ENCODE measurements at places on chromosomes 7 and 10. TPM values are rescaled to one million over a fixed set of nuclear protein-coding genes. Genes with fewer than 3 reads are reported as not detected.

ZNF138 gene
- total RNA-seq, result 8.3 TPM

ECHDC3 gene
- total RNA-seq, result not detected

GRCh38 chr10:5595994-5596471 lies 70.4 kb downstream of the ASB13 start:
- H3K4me1 ChIP-seq, result peaks cover 9% of the 10 kb centered on the region
- H3K36me3 ChIP-seq, result no peaks in the 10 kb centered on the region
- no peak for DNase-seq

- H3K27me3 ChIP-seq, result no peaks in the 10 kb centered on the region
- peaks cover 8% of the 10 kb centered on the region for H3K4me1 ChIP-seq
These were observed 12.7 kb downstream of the GPR22 start for GRCh38 chr7:107482571-107482970.

- H3K4me3 ChIP-seq, result no peak overlapping the region
- H3K27ac ChIP-seq, result no peak overlapping the region
These were observed 69.4 kb downstream of the CARD11 start for GRCh38 chr7:2974093-2974819.

TMEM273 gene
- 100 TPM for total RNA-seq

DNA sequence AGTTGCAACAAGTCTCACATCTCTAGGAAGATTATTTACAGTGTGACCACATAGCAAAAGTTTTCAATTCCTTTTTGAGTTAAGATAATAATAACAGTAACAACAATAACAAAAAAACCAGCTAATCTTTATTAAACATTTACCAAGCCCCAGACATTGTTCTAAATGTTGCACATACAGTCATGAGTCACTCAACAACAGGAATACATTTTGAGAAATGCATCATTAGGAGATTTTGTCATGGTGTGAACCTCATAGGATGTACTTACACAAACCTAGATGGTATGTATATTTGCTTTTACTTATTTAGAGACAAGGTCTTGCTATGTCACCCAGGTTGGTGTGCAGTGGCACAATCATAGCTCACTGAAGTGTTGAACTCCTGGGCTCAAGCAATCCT lies 52.0 kb downstream of the SPAM1 start:
- no peak overlapping the region for H3K4me3 ChIP-seq
- no peaks in the 10 kb centered on the region for H3K4me1 ChIP-seq
- DNase-seq, result no peak

VWA2 gene
- not detected for total RNA-seq

DNA sequence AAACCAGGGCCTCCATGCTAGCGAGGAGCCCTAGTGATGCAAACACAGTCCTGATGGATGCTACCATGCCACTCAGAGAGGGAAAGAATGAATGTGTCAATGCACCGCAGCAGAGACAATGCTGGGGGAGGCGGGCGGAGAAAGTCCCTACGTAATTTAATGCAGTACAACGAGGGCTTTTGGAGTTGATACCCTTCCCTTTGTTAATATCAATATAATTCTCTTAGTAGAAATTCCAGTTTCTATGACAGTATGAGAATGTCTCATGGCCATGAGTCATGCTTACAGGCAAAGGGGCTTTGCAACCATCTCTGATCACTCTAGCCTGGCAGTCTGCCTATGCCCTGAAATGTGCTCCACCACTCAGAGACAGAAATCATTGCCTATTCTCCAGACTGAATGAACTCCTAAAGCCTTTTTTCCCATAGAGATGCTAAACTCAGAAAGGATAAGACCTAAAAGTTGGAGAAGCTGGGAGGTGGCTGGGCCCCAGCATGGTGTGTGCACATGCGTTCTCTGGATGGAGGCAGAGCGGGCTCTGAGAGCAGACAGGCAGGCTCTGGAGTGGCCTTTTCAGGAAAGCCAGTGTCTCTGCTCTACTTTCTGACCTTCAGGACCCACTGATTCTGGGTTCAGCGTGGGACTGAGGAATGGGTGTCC lies 20.3 kb upstream of the GIMAP2 start:
- H3K27me3 ChIP-seq, result no peaks in the 10 kb centered on the region
- peaks cover 39% of the 10 kb centered on the region for H3K36me3 ChIP-seq
- H3K4me1 ChIP-seq, result peaks cover 89% of the 10 kb centered on the region
- peak overlapping the region; percentile 95 for H3K27ac ChIP-seq

GRCh38 chr10:19316204-19316870 lies 267.7 kb downstream of the MALRD1 start:
- no peaks in the 10 kb centered on the region for H3K4me1 ChIP-seq
- no peak overlapping the region for H3K27ac ChIP-seq
- H3K27me3 ChIP-seq, result no peaks in the 10 kb centered on the region
- H3K36me3 ChIP-seq, result no peaks in the 10 kb centered on the region
- DNase-seq, result no peak

CALHM1 gene
- 0.58 TPM for total RNA-seq

DNA sequence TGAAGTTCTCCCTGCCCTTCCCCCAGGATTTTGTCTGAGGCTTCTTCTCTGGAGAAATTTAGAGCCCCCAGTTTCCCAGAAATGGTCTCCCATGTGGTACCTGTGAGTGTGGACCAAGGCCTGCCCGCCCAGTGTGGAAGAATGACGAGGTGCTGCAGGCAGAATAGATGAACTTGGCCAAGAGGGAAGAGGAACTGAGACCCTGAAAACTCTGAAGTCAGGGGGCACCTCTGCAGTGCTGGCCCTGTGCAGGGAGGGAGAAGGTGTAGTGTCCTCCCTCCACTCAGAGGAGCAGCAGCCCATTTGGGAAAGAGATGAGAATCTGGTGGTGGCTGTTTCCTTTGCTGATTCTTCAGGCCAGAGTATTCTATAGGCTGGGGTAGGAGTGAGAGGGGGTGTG lies 115.2 kb upstream of the PCGF5 start:
- DNase-seq, result no peak
- no peak overlapping the region for H3K4me3 ChIP-seq
- H3K36me3 ChIP-seq, result no peaks in the 10 kb centered on the region
- peaks cover 1% of the 10 kb centered on the region for H3K4me1 ChIP-seq
- no peak overlapping the region for H3K27ac ChIP-seq
- no peaks in the 10 kb centered on the region for H3K27me3 ChIP-seq

GRCh38 chr7:26188206-26188956 lies 12.2 kb downstream of the HNRNPA2B1 start:
- H3K4me3 ChIP-seq, result no peak overlapping the region
- peaks cover 92% of the 10 kb centered on the region for H3K36me3 ChIP-seq
- peak overlapping the region; percentile 63 for H3K27ac ChIP-seq
- H3K4me1 ChIP-seq, result peaks cover 86% of the 10 kb centered on the region
- DNase-seq, result no peak
- no peaks in the 10 kb centered on the region for H3K27me3 ChIP-seq

ACTL6B gene
- total RNA-seq, result not detected

- H3K36me3 ChIP-seq, result no peaks in the 10 kb centered on the region
- H3K27me3 ChIP-seq, result peaks cover 4% of the 10 kb centered on the region
- H3K4me3 ChIP-seq, result no peak overlapping the region
- no peaks in the 10 kb centered on the region for H3K4me1 ChIP-seq
- no peak for DNase-seq
- H3K27ac ChIP-seq, result no peak overlapping the region
These were observed 96.9 kb downstream of the EPDR1 start for GRCh38 chr7:38017320-38017719.

GRCh38 chr7:127803626-127804025 lies 151.6 kb downstream of the SND1 start:
- peaks cover 12% of the 10 kb centered on the region for H3K4me1 ChIP-seq
- H3K27me3 ChIP-seq, result no peaks in the 10 kb centered on the region
- DNase-seq, result no peak
- no peak overlapping the region for H3K4me3 ChIP-seq

- peaks cover 3% of the 10 kb centered on the region for H3K4me1 ChIP-seq
- no peaks in the 10 kb centered on the region for H3K27me3 ChIP-seq
- no peaks in the 10 kb centered on the region for H3K36me3 ChIP-seq
These were observed 171.6 kb downstream of the AUTS2 start for GRCh38 chr7:69769826-69770225.

DNA sequence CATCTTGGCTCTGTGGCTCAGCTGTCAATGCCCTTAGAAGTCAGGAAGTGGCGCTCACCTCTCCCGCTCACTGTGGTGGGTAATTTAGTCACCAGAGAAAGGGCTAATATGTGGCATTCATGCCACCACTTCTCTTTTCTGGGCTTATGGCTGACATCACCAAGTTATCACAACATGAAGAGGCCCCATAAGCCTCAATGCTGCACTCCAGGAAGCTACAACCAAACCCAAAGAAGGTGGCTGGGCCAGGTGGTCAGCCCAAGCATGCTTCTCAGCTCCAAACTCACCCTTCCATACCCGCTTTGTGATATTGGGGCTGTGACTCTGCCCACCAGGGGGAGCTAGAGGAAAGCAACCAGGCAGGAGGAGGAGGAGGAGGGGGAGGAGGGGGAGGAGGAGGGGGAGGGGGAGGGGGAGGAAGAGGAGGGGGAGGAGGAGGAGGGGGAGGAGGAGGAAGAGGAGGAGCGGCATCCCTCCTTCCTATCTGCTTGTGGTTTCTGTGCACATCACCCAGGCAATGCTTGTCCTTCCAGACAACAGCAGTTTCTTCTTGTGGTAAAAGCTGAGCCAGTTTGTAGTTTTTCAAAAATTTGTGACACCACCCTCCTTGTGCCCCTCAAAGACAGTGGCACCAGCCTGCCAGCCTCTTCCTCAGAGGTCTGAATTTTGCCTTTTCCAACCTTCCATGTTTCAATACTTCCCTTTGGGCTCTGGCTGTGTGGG lies 42.1 kb downstream of the CYP26A1 start:
- no peak overlapping the region for H3K27ac ChIP-seq
- peak; percentile 72 for DNase-seq
- H3K36me3 ChIP-seq, result no peaks in the 10 kb centered on the region

DNA sequence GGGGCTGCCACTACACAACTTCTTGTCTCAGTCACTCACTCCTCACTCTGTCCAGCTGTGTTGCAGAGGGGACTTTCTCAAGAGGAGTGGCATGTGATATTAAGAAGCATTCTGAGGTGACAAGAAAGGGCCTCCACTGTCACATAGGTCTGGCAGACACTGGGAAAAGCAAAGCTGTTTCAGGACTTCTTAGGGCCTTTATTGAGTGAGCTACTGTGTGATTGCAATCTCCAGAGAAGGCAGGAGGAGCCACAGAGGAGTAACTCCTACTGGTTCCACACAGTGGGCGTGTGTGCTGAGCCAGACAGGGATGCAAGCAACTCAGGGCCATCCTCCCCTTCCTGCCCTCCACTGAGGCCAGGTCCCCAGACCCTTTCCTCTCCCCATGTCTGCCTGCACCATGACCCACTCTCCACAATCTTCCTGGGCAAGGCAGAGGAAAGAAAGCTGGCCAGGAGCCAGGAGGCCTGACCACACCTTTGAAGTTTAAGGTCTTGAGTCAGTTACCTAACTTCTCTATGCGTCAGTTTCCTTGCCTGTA lies 262.0 kb upstream of the ZMIZ1 start:
- peaks cover 2% of the 10 kb centered on the region for H3K27me3 ChIP-seq
- H3K4me3 ChIP-seq, result no peak overlapping the region
- no peak overlapping the region for H3K27ac ChIP-seq
- no peak for DNase-seq

GRCh38 chr7:36937754-36938563 lies 213.7 kb upstream of the AOAH start:
- peak; percentile 60 for DNase-seq
- H3K27me3 ChIP-seq, result no peaks in the 10 kb centered on the region
- H3K4me3 ChIP-seq, result no peak overlapping the region
- H3K36me3 ChIP-seq, result peaks cover 90% of the 10 kb centered on the region
- H3K27ac ChIP-seq, result peak overlapping the region; percentile 77
